NCI-H460 (cell line): ENCODE measurements at places on chromosomes 5 and 9. TPM values are rescaled to one million over a fixed set of nuclear protein-coding genes. Genes with fewer than 3 reads are reported as not detected.

The ADAMTS19 gene
- not detected in 2 replicates for total RNA-seq

The CARD19 gene
- total RNA-seq = 62.7 and 74.8 TPM in 2 replicates

DNA sequence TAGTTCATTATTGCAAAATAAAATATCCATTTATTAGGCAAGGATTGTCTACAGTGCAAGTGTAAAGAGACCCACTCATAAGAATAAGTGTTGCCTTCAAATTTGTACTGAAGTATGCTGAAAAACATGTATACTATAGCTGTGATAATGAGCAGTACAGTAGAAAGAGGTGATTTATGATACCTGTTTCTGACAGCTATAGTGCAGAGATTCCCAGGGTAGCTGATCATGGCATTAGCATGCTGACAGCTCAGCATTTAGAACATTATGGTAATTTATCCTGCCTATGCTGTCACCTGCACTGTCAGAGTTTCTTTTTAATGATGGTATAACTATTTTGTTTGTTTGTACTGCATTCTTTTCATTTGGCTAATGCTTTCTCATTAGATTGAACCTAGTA, 177.6 kb upstream of the TLX3 start:
- no peak for DNase-seq

- DNase-seq = no peak
Observed at GRCh38 chr5:167902298-167902697, 389.1 kb upstream of the WWC1 start.
